Mesenteric fat pad (tissue), 1 donor: ENCODE measurements at places on chromosomes 4 and X.

GRCh38 chrX:96182366-96182765 lies 502.3 kb upstream of the DIAPH2 start:
- no peak for DNase-seq

DNA sequence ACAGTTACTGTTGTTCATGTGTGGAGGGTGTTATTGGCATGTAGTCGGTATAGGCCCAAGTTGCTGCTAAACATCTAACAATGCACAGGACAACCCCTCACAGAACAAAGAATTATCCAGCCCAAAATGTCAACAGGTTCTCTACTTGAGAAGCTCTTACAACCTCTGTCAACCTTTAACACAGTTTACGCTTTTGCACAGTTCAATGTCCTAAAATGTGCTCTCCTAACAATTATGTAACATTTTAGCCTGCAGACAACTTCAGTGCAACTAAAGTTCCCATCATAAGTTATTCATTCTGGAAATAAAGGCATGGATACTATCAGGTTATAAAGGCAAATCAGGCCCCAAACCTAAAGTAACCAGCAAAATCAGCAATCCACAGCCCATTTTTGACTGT lies 66.2 kb downstream of the ASB9 start:
- DNase-seq = no peak

DNA sequence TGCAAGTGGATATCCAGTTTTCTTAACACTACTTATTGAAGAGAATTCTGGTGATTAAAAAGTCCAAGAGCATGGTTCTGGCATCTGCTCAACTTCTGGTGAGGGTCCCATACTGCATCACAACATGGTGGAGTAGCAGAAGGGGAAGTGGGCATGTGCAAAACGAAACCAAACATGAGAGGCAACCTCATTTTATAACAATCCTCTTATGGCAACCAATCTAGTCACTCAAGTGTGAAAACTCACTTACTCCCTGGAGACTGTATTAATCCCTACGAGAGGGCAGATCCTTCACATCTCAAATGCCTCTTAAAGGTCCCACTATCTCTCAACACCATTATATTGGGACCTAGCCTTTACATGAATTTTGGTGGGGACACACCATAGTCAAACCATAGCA lies 55.4 kb upstream of the TRO start:
- DNase-seq = no peak

DNA sequence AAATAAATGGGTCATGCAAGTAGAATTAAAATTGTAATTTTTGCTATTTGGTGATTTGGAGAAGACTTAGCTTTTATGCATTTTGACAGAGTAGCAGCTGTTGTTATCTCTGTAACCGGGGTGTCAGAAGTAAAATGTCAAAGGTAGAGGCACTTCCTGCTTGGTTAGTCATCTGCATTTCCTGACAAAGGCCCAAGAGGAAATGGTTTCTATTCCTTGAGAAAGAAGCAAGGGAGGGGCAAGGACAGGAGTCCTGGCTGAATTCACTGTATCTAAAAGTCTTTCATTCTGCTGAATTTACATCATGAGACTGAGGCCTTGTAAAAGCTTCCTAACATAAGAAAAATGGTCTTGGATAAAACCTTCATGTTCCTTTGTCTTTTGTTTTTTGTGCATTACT lies 550.9 kb upstream of the BOD1L1 start:
- DNase-seq = no peak

GRCh38 chr4:152431291-152431690 lies 104.6 kb downstream of the FBXW7 start:
- DNase-seq = no peak

GRCh38 chr4:93414041-93414550 lies 414.5 kb upstream of the ATOH1 start:
- no peak for DNase-seq

DNA sequence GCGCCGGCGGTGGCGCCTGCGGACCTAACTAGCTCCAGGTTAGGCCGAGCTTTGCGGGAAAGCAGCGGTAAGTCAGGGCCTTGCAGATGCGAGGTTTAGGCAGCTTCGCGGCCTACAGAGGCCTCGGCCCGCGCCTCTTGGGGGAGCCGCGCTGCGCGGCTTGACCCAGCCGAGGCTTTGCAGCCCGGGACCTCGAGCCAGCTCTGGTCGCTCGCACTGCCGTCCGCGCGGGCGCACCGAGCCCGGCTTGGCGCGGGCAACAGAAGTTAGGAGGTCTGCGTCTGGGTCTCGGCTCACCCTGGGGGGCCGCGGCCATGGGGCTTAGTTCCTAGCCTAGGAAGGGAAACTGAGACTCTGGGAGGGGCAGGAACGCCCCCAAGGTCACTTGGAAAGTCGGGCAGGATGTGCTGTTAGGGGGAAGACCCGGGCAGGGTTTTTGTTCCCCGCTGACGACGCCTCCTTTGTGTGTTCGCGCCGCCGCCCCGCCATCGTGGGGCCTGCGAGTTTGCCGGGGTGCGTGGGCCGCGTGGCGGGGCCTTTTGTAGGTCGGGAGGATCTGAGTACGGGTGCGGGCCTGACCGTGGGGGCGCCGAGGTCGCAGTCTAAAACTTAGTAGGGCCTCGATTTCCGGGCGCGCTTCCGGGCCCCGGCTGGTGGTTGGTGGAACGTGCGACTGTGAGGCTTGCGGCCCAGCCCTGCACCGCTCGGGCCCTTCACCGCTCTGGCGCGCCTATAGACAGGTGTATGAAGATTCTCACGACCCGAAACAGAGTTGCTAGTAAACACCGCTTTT lies 482 bp downstream of the RNF4 start:
- no peak for DNase-seq

DNA sequence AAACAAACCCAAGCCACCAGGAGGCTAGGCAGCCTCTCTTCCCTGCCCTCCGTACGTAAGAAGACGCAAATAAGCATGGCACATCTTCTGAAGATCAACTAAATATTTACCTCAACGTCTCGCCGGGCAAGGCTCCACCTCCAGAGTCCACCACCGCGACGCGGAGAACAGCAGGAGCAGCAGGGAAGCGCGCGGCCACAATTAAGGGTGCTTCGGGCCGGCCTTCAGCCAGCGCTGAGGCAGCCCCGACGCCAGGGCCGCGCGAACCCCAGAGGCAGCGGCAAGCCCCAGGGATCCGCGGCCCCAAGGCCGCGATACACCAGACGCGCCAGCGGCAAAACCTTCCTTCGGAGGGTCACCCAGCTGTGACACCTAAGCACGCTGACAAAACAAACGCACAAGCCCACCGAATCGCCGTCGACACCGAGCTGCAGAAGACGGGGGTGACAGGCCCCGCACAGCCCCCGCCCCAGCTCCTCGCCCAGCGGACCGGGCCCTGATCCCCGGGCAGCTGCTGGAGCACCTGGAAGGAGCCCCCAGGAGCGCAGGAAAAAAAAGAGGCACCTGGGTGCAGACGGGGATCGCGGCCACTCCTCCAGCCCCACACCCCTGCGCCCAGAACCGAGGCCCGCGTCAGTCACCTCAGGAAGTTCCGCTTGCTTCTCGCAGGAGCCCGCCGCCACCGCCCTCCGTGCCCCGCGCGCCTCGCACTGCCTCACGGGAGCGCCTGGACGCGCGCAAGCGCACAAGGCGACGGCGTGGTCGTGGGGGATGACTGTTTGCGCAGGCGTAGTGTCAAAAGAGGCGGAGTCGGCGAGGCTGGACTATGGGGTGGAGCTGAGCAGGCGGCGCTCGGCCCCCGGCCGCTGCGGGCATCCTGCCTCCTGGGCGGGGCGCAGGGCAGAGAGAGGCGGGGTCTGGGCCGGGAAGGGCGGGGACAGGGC lies at the start of the genes HAUS3 and POLN:
HAUS3 (minus strand) TSS at position 712 of the 944 bp plus-strand sequence. CDS start 1,175 bp downstream, outside the sequence.
POLN (minus strand) TSS at position 712 of the 944 bp plus-strand sequence. CDS start 12,890 bp downstream, outside the sequence.
- DNase-seq = peak; percentile 100

DNA sequence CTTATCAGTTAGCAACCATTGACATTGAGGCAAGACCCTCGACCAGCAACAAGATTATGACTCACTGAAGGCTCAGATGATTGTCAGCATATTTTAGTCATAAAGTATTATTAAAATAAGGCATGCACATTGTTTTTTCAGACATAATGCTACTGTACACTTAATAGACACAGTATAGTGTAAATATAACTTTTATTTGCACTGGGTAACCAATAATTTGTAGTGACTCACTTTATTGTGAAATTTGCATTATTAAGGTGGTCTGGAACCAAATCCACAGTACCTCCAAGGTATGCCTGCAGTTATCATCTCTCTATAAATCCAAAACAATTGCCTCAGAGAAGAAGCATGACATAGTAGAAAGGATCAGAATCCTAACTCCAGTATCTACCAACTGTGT lies 330.1 kb upstream of the SMIM31 start:
- DNase-seq = no peak

GRCh38 chrX:24410514-24411189 lies 50.2 kb downstream of the SUPT20HL1 start:
- no peak for DNase-seq

DNA sequence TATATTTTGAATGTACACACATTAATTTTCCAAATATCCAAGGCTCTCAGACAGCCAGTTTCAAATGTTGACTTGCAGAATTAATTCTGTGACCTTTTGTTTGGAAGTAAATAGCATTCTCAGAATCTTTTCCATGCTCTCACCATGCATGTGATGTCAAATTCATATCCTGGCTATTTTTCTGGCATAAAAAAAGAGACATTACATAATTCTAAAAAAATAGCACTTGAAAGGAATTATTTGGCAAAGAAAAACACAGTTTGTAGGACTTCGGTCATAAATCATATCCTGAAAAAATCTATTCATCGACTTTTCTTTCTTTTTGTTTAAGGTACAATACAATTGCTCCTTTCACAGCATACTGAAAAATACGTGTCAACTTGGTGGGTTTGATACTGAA lies 111.2 kb downstream of the GLRA3 start:
- no peak for DNase-seq

- no peak for DNase-seq
Measured at GRCh38 chrX:110210417-110211139, 107.3 kb downstream of the AMMECR1 start.

DNA sequence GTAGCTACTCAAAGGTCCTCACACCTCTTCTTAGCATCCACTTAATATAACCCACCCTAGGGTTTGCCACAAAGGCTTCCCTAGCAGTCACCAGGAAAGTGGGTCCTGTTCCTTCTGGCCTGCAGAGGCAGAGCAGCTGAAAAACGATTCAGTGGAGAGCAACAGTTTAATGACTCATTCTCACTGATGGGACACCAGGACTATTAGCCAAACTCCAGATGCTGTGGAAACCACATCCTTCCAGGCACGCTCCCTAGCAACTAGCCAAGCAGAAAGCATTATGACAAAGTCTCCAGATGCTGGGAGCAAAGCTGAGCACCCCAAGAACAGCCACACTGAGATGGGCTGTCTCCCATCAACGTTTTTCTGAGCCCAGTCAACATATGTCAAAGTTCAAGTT lies 30.3 kb upstream of the UTP14A start:
- DNase-seq = no peak

GRCh38 chrX:40465735-40466551 lies 114.8 kb upstream of the ATP6AP2 start:
- DNase-seq = no peak

- DNase-seq = no peak
Measured at GRCh38 chr4:106898621-106899230, 137.4 kb downstream of the DKK2 start.

DNA sequence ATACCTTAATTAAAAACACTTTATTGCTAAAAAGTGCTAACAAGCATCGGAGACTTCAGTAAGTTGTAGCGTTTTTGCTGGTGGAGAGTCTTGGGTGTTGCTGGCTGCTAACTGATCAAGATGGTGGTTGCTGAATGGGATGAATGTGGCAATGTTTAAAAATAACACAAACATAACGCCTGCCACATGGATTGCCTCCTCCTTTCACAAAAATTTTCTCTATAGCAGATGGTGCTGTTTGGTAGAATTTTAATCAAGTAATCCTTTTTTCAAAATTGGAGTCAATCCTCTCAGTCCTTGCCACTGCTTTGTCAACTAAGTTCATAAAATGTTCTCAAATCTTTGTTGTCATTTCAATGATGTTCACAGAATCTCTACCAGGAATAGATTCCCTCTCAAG lies 466.8 kb upstream of the TECRL start:
- no peak for DNase-seq

GRCh38 chr4:111671756-111672155 lies 473.5 kb upstream of the FAM241A start:
- no peak for DNase-seq

DNA sequence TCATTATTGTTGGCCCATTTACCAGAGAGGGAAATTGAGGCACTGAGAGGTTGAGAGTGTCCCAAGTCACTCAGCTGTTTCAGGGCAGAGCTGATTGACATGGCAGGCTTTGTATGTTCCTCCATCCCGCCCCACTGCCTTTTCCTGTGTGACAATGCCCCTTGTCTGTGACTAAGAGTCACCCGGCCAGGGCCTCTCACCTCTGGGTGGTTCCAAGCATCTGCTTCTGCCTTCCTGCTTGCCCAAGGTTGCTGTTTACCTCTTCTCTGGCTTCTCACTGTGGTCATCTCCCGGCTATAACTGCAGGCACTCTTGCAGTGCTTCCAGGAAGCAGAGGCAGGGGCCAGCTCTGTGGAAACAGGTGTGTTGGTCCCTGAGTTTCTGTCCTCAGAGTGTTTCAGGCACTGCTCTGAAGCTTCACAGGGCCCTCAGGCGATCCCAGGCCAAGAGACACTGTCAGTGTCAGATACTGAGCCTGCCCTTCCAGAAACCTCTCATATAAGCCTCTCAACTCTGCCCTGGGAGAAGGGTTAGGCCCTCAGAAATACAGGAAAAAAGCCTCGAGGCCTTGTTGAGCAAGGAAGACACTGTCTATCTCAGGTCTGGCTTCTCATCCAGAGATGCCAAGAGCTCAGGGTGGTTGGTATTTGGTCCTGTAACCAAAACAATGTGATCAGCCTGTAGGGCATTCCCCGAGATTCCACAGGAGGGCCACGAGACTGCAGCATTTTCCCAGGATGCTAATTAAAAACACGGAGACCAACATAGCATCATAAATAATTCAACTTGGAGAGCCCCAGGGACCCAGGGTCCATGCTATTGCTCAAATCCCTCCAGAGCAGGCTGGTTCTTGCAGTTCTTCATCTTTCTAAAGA lies 42.0 kb upstream of the PROM1 start:
- no peak for DNase-seq

DNA sequence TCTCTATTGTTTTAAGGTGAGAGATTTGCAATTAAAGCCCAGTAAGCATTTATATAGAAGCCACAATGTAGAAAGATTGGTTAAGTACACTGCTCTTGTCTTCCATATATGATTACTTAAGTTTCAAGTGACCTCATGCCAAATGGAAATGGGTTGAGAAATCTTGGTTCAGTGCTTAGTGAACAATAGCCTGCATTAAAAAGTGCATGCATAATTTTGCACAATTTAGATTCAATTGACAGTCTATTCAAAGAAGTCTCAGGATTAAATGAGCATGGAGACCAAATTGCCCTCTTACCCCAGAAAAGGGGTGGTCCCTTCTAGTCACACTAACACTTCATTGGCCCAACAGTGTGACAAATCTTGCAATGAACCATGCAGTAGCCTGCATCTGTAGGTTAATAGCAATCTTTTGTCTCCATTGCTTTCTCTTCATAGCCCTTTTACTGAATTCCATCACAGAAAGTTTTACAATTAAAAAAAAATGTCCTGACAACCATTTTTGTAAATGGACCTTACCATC lies 93.6 kb downstream of the HHIP start:
- DNase-seq = no peak

- no peak for DNase-seq
Measured at GRCh38 chr4:4689694-4690440, 148.0 kb upstream of the STX18 start.

- no peak for DNase-seq
Measured at GRCh38 chr4:85274955-85275354, 200.0 kb upstream of the ARHGAP24 start.

GRCh38 chr4:83217721-83218522 lies 66.7 kb downstream of the COQ2 start:
- no peak for DNase-seq
